Naive thymus-derived CD8-positive, alpha-beta T cell (primary cell): ENCODE measurements at places on chromosomes 5 and 9. TPM values are rescaled to one million over a fixed set of nuclear protein-coding genes. Genes with fewer than 3 reads are reported as not detected.

GRCh38 chr9:27715651-27716050 is 142.4 kb upstream of the C9orf72 start:
- peaks cover 42% of the 10 kb centered on the region for H3K27me3 ChIP-seq
- H3K27ac ChIP-seq, result no peak overlapping the region

DNA sequence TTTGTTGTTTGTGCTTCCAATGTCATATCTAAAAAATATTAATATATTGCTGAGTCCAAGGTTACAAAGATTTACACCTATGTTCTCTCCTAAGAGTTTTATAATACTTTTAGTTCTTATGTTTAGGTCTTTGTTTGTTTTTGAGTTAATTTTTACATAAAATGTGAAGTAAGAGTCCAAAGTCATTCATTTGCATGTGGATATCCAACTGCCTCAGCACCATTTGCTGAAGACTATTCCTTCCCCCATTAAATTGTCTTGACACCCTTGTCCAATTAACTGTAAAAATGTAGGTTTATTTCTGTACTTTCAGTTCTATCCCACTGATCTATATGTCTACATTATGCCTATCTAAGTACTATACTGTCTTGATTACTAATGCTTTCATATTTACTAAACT is 35.7 kb downstream of the TTC33 start:
- H3K27ac ChIP-seq, result no peak overlapping the region
- peaks cover 4% of the 10 kb centered on the region for H3K4me1 ChIP-seq
- peaks cover 45% of the 10 kb centered on the region for H3K36me3 ChIP-seq
- no peak overlapping the region for H3K4me3 ChIP-seq

GRCh38 chr9:136837146-136837855 is 5.0 kb upstream of the AJM1 start:
- no peak overlapping the region for H3K27ac ChIP-seq
- peaks cover 12% of the 10 kb centered on the region for H3K4me1 ChIP-seq
- H3K4me3 ChIP-seq, result no peak overlapping the region
- peaks cover under 1% of the 10 kb centered on the region for H3K27me3 ChIP-seq
- no peak for DNase-seq

GRCh38 chr5:123142957-123143356 is 53.9 kb downstream of the PRDM6 start:
- no peak overlapping the region for H3K4me3 ChIP-seq
- no peak for DNase-seq
- H3K4me1 ChIP-seq, result no peaks in the 10 kb centered on the region
- no peaks in the 10 kb centered on the region for H3K36me3 ChIP-seq
- H3K27me3 ChIP-seq, result peaks cover 26% of the 10 kb centered on the region

- peaks cover 10% of the 10 kb centered on the region for H3K4me1 ChIP-seq
- H3K27me3 ChIP-seq, result peaks cover 38% of the 10 kb centered on the region
- H3K4me3 ChIP-seq, result no peak overlapping the region
- DNase-seq, result no peak
Observed at GRCh38 chr9:91720751-91721705, 229.0 kb downstream of the ROR2 start.

GRCh38 chr5:139271201-139272027 is 22.1 kb upstream of the MATR3 start:
- H3K36me3 ChIP-seq, result peaks cover 6% of the 10 kb centered on the region
- no peak overlapping the region for H3K4me3 ChIP-seq
- DNase-seq, result no peak
- H3K27ac ChIP-seq, result no peak overlapping the region
- H3K4me1 ChIP-seq, result peaks cover 26% of the 10 kb centered on the region
- no peaks in the 10 kb centered on the region for H3K27me3 ChIP-seq

- H3K4me3 ChIP-seq, result no peak overlapping the region
- no peak overlapping the region for H3K27ac ChIP-seq
- H3K4me1 ChIP-seq, result no peaks in the 10 kb centered on the region
- H3K36me3 ChIP-seq, result no peaks in the 10 kb centered on the region
- peaks cover 1% of the 10 kb centered on the region for H3K27me3 ChIP-seq
- DNase-seq, result no peak
Observed at GRCh38 chr5:77560677-77561263, 68.7 kb upstream of the WDR41 start.

Gene TMEM252
- polyA plus RNA-seq, result not detected

Gene FCN2
- polyA plus RNA-seq, result not detected

Gene ACSL6
- 16.5 TPM for polyA plus RNA-seq

Gene SLC4A9
- polyA plus RNA-seq, result not detected

Gene RNF183
- polyA plus RNA-seq, result not detected

Gene ZNF366
- not detected for polyA plus RNA-seq
